ENCODE measurements at places on chromosomes 16 and 17.

GRCh38 chr16:57803134-57803990 is 1.1 kb upstream of the KIFC3 start:
- peak; percentile 30 for DNase-seq

DNA sequence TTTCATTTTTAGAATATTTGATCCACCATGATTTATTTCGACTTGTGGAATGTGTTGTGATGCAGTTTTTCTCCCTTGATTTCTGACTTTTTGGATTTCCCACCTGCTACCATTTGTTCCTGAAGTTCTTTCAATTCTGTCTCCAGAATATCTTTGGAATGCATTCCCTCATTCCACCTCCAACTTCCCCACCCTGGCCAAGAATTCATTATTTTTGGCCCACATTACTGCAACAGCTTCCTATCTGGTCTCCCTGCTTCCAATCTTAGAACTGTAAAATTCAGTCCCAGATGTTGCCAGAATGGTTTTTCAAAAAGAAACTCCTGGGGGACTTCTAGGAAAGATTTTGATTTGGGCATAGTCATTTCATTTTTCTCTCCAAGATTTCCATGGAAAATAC is 182.3 kb upstream of the HS3ST4 start:
- no peak for DNase-seq

GRCh38 chr16:81318711-81319110 is 3.9 kb downstream of the GAN start:
- no peak for DNase-seq

- DNase-seq: no peak
These were observed 607 bp upstream of the NCOR1 start for GRCh38 chr17:16215965-16216316.

- DNase-seq: no peak
These were observed 9.4 kb downstream of the KRT33A start for GRCh38 chr17:41340934-41341861.

GRCh38 chr17:55314061-55314783 is 49.5 kb downstream of the HLF start:
- DNase-seq: no peak

DNA sequence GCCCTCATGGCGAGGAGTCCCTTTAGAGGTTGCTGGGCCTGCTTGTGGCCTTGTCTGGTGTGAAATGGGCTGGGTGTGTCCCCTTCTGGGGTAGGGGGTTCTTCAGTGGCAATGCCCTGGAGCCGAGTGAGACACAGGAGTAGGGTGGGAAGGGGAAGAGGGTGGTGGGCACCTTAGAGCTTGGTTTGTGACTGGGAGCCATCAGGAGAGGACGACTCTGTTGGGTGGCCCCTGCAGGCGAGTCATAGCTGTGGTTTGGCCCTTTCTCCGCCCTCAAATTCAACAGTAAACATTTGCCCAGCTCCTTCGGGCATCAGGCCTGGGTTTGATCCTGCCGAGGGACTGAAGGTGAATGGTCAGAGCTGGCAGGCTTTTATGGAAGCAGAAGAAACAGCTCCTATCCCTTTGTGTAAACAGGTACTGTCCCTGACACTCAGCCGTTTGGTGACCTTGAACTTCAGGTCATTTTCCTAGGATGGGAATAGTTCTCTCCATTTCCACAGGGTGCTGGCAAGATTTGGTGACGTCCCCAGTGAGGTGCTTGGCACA is 2.9 kb downstream of the E4F1 start:
- DNase-seq: no peak

DNA sequence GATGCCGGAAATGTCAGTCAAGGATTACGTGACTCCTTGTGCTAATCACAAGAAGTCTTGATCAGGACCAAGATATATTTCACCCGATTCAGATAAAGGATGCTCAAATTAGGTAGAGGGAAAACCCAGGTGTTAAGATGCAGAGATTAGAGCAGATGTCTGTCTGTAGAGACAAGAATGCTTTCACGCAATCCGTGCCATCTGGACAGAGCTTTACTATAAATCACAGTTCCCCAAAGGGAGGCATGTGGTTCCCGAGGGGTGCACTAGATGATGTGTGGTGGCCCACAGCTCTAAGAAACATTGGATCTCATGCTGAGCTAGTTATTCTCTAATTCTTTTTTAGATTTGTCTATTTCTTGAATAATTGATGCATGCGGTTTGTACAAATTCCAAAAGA is 9.8 kb upstream of the MAP3K14 start:
- no peak for DNase-seq

DNA sequence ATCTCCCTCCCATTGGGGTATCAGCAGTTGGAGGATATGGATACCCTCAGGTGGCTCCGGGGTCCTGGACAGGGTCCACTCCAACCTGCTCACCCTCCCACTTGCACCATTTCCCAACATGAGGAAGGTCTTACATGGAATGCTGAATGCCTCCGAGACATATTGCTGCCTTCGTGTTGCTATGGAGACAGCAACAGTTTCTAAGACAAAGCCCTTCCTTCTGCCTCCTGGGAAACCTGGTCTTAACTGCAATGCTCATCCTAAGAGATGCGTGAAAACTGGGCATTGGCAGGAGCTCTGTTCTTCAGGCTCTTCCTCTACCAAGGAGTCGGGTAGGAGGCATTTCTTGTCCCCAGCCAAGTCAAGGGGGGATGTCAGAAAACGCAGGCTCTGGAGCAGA is 45.2 kb downstream of the ST3GAL2 start:
- no peak for DNase-seq

DNA sequence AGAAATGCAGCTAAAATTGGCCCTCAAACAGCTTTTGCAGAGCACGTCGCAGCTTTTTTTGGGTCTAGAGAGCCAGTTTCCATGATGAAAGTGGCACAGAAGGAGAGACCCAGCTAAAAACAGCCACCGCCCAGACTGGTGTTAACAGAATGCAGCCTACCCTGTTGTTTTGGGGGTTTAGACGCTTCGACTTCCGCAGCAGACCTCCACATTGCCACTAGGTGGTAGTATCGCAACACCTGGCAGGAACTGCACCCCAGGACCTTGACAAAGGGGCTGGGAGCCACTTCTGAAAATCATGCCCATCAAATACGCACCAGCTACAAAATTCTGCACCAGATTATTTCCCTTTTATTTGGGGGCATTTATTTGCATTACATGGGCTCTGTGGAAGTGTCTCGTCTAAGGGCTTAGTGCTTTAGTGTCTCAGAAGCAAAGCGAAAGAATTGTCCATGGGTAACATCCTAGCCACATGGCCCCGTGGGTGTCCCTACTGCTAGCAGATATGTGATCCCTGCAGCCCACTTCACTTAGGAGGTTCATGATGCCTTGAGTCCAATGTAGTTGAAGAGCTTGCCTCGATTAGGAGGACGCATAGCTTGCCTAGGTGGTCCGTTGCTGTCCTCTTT is 167.1 kb downstream of the HAPSTR1 start:
- peak; percentile 29 for DNase-seq

- DNase-seq: no peak
These were observed 156.9 kb downstream of the CDH8 start for GRCh38 chr16:61879306-61879705.

- no peak for DNase-seq
These were observed 38.1 kb downstream of the DCAKD start for GRCh38 chr17:45013021-45013997.

GRCh38 chr17:41773190-41773588 is 13.3 kb downstream of the JUP start:
- peak; percentile 81 for DNase-seq

DNA sequence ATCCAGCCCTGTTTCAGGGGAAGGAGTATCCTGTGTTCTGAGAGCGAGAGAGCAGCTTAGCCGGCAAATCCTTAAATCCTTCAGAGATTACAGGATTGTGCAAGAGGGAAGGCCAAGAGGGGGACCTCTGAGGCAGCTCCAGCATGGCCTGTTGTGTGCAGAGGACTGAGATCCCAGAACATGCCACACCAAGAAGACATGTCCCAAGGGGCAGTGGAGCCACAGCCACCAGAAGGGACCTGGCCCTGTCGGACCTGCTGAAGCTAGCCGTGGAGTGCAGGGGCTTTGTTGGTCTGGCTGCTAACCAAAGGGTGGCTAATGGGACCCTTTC is 1.6 kb upstream of the MRC2 start:
- no peak for DNase-seq

DNA sequence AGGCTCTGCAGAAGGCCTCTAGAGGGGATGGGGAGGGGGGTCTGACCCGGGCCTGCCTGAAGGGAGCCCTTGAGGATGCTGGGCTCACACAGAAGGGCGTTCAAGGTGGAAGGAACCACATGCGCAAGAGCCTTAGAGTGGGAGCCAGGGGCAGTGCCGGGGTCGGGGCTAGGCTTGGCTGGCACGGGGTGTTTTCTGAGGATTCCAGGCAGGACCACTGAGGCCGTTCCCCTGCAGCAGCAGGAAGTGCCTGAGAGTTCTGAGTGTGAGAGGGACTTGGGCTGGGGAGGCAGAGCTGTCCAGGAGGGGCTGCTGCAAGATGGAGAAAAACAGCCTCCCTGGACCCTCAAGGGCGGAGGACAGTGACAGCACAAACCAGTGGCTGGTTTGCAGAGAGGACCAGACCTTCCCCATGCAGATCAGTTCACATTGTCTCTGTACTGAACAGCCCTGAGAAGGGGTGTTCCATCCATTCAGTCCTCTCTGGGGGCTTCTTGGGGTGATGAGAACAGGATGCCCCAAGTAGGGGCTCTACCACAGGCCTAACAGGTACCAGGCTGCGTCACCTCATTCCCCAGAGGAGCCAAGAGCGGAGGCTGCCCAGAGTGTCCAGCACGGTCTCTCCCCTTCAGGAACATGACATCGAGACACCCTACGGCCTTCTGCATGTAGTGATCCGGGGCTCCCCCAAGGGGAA is 3.4 kb downstream of the NDRG4 start:
- no peak for DNase-seq

DNA sequence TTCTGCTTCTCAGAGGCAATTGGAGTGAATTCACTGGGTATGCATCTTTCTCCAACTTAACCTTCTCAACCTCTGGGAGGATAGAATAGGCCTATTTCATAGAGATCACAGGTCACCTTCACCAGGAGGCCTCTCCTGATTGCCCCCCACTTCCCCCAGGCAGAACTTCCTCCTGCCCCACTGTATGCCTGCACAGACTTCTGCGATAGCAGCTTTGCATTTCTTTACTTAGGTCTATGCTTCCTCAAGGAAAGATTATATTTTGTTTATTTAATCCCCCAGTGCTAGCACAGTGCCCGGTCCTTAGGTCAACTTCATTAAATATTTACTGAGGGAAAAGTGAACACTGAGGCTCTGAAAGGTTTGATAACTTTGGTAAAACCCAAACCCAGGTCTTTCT is 19.9 kb downstream of the MYO18A start:
- no peak for DNase-seq

- DNase-seq: peak; percentile 11
These were observed 39.8 kb upstream of the AKAP1 start for GRCh38 chr17:57044976-57045867.

DNA sequence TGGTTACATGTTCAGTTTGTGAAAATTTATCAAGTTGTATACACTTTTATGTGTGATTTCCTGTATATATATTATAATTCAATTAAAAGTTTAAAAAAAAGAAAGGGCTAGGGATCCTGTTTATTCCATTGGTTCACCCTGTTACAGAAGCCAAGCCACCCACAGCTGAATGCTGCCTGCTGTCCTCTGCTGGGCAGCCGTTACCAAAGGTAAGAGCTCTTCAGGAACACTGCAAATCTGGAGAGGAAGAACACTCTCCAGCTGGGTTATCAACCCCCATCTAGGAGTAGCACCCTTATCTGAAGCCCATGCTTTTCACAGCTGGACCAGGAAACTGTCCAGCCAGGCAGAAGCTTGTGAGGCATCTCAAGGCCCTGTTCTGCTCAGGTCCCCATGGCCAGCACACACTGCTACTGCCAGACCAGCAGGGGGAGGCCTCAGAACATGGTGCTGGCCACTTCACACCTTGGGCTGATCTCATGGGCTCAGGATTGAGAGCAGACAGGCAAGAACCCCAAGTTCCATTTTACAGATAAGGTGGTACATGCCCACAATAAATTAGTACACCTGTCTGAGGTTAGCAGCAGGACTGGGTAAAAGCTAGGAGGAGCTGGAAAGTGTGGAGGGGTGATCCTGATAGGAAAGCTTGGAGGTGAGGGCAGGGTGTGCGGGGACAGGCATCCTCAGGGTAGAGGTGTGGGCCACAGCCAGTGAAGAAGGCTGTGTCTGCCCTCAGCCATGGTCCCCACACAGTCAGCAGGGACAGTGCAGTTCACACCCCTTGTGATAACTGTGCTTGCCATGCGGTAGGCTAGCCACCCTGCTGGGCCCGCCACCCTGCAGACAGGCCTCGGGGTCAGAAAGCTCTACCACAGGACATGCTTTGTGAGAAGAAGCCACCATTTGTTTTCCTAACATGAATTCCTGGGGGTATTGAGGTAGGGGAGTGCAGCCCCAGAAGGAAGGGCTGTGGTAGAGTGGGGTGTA is 54.3 kb upstream of the SREBF1 start:
- DNase-seq: peak; percentile 45

DNA sequence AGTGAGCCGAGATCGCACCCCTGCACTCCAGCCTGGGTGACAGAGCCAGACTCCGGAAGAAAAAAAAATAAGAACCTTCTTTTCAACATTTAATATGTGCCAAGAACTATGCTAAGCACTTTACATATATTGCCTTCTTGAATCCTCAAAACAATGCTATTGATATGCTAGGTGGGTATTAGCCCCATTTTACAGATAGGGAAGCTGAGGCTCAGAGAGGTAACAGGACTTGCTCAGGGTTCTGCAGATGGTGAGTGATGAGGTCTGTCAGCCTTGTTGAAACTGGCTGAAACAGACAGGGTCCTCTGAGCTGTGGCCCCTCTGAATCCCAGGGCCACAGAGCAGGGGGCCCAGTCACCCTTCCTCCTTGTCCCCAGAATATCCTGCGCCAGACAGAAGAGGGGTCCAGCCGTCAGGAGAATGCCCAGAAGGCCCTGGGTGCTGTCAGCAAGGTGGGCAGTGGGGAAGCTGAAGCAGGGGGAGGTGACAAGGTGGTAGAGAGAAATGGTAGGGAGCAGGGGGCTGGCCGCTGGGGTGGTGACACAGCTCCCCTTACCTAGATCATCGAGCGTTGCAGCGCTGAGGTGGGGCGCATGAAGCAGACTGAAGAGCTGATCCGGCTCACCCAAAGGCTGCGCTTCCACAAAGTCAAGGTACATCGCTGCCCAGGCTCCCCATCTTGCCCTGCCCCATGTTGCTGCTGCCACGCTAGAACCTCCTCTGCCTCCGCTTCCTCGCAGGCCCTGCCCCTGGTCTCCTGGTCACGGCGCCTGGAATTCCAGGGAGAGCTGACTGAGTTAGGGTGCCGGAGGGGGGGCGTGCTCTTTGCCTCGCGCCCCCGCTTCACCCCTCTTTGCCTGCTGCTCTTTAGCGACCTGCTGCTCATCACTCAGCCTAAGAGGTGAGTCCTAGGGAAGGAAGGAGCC is 8.2 kb downstream of the ARHGEF15 start:
- no peak for DNase-seq

DNA sequence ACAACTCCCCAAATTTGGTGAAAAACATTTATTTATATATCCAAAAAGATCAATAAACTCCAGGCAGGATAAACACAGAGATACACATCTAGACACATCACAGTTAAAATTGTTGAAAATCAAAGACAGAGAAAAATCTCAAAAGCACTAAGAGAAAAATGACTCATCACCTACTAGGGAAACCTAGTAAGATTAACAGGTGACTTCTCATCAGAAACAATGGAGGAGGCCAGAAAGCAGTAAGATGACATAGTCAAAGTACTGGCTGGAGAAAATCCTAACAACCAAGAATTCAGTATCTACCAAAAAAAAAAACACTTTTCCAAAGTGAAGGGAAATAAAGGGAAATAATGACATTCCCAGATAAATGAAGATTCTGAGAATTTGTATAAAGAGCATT is 33.8 kb downstream of the ULK2 start:
- no peak for DNase-seq

GRCh38 chr17:82593590-82594087 is 54.6 kb downstream of the WDR45B start:
- DNase-seq: no peak
